ENCODE measurements at places on chromosomes 12 and 14. TPM values are rescaled to one million over a fixed set of nuclear protein-coding genes. Genes with fewer than 3 reads are reported as not detected.

The KRT80 gene
- 0.87 TPM for polyA plus RNA-seq

The TBPL2 gene
- 0.07 TPM for polyA plus RNA-seq

The SIX1 gene
- polyA plus RNA-seq = 10.2 TPM

The OR9K2 gene
- not detected for polyA plus RNA-seq

The ABCD2 gene
- 0.11 TPM for polyA plus RNA-seq

The LRP1-AS gene
- not detected for polyA plus RNA-seq

The GAPDH gene
- polyA plus RNA-seq = 2,404 TPM

The EEA1 gene
- 18.3 TPM for polyA plus RNA-seq

The PROX2 gene
- polyA plus RNA-seq = 2.9 TPM

The CD69 gene
- polyA plus RNA-seq = 5.2 TPM

The TTC9 gene
- 4.3 TPM for polyA plus RNA-seq

The CLEC6A gene
- 0.20 TPM for polyA plus RNA-seq

The DBX2 gene
- 0.13 TPM for polyA plus RNA-seq

The CPSF6 gene
- 104 TPM for polyA plus RNA-seq

The RAPGEF3 gene
- 62.8 TPM for polyA plus RNA-seq
